ENCODE measurements at places on chromosomes 13 and 19.

DNA sequence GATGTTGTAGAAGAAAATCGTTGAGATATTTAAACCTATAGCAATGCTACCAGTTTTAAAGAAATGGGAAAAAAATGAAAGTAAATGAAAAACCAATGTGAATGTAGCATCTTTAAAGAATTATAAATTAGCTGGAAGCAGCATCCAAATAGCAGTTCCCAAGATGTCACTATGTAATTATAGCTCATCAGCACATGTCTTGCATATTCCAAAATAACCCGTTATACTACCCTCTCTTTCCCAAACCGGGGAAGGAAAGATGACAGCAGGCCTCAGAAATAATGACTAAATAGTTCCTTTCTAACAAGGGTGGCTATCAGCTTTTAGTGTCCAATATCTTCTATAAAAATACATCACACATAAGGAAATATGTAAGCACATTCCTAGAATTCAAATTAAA, 140.5 kb downstream of the FGF14 start:
- DNase-seq = no peak

DNA sequence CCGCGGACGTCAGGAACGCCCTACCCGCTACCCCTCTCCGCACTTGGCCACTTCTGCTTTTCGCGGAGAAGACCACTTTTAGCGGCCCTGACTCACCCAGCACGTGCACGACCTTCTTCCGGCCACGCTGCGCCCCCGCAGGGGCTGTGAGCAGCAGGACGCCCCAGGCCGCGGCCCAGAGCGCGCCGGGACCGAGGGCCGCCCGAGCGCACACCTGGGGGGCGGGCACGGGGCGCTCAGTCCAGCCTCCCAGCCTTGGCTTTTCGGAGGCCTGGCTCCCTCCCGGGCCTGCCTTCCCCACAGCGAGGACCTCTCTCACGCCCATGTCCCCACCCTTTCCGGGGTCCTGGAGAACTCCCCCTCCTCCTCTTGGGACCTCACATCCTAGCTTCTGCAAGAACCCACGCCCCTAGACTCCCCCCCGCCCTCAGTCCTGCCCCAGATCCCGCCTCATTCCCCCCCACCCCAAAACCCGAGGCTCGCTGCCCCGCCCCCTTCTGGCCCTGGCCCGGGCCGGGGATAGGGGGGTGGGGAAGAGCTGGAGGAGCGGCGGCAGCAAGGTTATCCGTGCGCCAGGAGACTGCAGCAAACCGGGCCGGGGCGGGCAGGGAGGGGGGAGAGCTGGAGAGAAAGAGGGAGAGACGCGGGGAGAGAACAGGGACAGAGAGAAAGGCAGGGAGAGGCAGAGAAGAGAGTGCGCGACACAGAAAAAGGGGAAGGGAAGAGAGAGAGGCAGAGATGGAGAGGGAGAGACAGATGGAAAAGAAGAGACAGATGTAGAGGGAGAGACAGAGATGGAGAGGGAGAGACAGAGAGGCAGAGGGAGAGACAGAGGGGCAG, 11.5 kb downstream of the TM6SF2 start:
- no peak for DNase-seq

- no peak for DNase-seq
These were observed 209.2 kb downstream of the TSHZ3 start for GRCh38 chr19:31139871-31140505.

DNA sequence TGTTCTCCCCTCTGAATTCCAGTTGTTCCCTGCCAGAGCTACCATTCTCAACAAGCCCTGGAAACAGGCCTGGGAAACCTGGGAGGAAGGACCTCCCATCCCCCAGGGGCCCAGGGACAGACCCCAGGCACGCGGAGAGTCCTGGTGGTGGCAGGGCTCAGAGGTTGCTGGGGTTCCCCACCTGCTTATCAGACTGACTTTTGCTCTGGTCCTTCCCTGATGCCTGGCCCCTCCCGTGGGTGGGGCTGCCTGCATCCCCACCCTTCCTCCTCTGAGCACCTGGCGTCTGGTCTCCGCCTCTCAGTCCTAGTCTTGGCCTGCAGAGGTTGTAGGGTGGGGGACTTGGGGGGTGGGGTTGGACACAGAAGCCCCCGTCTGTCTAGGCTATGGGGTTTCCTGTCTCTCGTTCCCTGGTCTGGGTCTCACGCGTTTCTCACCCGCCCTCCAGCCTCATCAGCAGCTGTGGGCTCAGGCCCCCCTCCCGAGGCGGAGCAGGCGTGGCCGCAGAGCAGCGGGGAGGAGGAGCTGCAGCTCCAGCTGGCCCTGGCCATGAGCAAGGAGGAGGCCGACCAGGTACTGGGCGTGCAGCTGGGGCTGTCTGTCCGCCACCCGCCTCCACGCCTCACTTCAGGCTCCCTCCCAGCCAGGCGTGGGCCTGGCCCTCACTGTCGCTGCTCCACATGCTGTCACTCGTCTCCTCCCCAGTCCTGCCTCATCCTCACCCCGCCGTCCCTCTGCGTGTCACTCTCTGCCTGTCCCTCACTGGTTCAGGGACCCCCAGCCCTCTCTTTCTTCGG, 13.6 kb downstream of the EPN1 start:
- DNase-seq = no peak

DNA sequence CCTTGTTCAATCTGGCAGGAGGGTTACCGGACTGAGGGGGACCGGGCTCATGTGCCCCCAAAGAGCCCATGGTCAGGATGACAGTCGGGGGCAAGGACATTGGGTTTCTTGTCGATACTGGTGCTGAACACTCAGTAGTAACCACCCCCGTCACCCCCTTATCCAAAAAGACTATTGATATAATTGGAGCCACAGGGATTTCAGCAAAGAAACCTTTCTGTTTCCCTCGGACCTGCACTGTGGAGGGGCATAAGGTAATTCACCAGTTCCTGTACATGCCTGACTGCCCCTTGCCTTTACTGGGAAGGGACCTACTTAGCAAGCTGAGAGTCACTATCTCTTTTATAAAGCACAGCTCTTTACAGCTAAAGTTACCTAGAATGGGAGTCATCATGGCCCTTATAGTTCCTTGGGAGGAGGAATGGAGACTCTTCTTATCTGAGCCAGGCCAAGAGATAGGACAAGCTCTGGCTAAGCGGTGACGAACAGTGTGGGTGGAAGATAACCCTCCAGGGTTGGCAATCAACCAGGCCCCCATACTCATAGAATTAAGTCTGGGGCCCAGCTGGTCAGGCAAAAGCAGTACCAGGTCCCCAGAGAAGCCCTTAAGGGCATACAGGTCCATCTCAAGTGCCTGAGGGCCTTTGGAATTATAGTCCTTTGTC, 603.7 kb downstream of the UQCRFS1 start:
- no peak for DNase-seq

- DNase-seq = no peak
These were observed 73.7 kb downstream of the SLC15A1 start for GRCh38 chr13:98678741-98679140.

- DNase-seq = no peak
These were observed 52.5 kb downstream of the ZAR1L start for GRCh38 chr13:32262619-32263018.

DNA sequence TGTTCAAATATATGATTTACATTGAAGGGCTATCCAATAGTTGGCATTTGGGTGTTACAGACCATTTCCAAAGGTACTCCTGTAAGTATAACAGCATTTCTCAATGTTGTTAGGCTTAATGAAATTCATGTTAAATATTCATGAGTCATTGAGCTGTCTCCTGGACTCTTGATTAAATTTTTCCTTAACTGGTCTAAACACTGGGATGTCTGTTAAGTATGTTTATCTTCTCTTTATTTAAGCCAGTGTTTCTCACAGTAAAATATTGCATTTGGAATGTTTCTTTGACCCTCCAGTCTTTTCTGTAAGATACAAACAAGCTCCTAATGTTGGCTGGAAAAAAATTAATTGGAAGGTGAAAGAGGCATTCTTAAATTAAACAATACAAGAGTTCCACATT, 402.5 kb upstream of the HTR2A start:
- no peak for DNase-seq

DNA sequence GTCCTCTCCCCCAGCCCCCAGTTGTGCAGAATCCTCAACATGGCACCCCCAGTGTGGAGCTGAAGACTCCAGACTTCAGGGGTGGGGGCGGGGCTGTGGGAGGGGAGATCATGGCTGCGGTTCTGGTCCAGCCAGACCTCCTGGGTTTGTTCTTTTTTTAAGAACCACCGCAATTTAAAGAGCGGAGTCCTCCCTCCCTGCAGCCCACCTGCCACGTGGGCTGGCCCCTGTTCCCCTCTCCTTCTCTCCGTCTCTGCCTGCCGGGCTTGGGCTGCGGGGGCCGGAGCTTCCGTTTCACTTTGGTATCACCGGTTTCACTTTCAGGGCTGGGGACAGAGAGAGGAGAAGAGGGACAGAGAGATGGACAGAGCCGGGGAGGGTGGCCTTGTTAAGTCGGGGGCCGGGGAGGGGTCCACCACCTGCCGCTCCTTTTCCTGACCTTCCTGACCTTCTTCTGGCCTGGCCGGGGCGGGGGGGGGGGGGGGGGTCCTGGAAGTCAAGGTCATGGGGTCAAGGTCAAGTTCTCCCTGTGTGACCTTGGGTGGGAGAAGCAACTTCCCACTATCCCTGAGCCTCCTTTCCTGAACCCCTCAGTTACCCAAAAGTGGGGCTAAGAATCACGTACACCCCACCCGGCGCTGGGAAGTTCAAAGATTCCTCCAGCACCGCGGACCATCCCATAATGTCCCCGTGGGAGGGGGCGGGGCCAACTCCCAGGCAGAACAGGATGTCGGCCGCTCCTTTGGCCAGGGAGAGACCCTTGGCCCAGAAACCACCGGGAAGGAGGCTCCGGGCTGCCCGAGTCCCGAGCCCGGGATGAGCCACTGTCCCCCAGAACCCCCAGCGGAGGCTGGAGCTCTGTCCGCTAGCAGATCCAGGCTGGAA, 11.3 kb upstream of the ZBTB7A start:
- DNase-seq = no peak

GRCh38 chr13:28047757-28048388, 52.5 kb downstream of the FLT3 start:
- DNase-seq = no peak

DNA sequence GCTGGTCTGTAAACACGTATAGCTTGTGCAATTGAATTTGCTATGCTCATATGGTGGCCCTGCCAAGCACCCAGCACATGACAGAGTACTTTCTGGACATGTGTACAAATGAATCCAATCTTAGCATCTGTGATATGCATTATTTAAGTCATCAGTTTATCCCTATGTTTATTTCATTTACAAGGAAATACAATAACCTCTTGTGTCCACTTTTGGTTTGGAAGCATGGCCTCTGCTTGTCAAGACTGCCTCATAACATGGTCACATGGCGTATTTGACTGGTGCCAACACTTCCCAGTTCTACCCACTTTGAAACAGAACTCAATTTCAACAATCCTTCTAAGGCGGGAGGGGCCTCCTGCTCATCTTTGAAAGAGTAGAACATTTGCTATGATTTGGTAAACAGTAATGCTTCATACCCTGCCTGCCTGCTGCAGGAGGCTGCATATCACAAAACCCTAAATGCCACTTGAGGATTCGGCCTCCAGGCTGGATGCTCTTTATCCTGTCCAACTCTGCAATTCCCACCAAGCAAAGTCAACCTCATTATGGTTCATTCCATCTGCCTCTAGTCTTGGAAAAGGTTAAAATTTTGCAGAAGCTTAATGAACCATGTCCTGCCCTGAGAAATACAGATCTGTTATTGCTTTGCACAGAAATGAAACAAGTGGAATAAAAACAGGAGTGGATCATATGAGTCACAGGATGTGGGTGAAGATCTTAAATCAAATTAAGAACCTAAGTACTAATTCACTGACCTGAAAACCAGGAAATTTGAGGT, 151.3 kb downstream of the CYSLTR2 start:
- no peak for DNase-seq

DNA sequence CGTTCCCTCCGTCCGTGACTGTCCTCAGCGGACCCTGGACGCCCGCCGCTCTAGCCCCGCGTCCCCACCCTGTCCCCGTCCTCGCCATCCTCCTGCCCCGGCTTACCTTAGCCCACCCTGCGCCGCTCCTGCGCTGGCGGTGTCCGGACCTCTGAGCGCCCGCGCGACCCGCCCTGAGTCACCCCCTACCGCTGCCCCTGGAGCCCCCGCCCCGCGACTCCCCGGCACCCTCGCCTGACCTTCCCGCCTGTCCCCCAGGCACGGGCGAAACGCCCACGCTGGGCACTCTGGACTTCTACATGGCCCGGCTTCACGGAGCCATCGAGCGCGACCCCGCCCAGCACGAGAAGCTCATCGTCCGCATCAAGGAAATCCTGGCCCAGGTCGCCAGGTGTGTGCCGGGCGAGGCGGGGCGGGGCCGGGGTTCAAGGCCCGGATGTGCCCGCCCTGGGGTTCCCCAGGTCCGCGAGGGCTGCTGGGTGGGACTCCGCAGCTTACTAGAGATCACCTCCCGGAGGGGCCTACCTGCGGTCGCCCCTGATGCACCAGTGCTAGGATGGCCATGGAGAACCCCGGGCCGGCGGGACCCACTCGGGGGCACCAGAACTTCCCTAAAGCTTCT, 5.1 kb downstream of the HMG20B start:
- no peak for DNase-seq

- no peak for DNase-seq
These were observed 1.1 kb downstream of the ATP13A1 start for GRCh38 chr19:19662344-19662743.

DNA sequence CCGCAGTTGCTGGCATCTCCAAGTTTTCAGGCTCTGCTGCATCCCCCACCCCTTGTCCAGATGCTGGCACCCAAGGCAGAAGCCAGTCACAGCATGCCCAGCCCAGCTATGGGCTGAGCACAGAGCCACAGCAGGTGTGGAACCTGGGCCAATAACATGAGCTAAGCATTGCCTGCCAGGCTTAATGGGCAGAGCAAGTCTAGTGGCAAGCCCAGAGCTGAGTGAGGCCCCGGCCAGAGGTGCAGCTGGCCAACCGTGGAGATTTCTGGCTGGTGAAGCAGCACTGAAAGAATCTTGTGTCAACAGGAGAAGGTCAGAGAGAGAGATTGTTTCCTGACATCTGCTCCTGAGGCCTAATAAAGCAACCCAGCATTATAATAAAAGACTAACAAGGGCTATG, 111.0 kb downstream of the B3GLCT start:
- DNase-seq = no peak

- DNase-seq = no peak
These were observed 156.5 kb upstream of the TSC22D1 start for GRCh38 chr13:44732503-44733098.

GRCh38 chr13:99356262-99357091, 49.3 kb upstream of the GPR183 start:
- no peak for DNase-seq

DNA sequence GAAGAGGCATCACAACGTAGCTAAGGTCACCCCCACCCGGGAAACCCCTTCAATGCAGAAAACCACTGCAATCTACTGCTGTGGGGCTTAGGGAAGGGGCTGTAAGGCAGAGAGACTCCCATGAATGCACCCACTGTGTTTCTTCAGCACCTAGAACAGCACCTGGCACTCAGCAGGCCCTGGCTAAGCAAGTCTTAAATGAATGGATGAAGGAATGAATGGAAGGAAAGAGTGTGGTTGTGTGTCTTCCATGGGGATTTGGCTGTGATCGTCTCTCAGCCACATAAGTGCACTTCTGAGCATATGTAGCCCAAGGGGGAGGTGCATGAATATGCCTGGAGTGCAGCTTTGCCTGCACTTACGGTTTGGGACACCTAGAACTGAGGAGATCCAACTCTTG, 2.9 kb downstream of the CCDC159 start:
- no peak for DNase-seq
